ENCODE measurements at places on chromosomes 3 and 15. TPM values are rescaled to one million over a fixed set of nuclear protein-coding genes. Genes with fewer than 3 reads are reported as not detected.

- DNase-seq, result no peak
Measured at GRCh38 chr15:54594115-54594514, 602.6 kb downstream of the RSL24D1 start.

- DNase-seq, result no peak
Measured at GRCh38 chr3:126309165-126309564, 48.0 kb downstream of the KLF15 start.

DNA sequence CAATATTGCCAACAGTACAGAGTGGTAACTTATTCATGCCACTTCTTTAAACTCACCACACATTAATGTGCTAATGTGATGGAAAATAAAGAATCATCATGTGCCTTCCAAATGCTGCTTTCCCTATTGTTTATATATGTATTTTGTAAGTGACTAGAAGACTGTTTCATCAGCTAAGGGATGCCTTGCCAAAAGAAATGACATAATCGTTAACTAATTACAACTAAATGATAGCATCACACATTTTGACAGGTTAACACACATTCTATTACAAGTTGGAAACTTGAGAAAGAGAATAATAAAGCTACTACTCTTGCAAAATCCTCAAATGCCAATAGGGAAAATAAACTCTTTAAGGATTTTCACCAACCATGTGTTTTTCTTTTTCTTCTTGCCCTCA lies 329.9 kb upstream of the AGTR1 start:
- DNase-seq, result no peak

GRCh38 chr3:29705906-29706844 lies 425.3 kb downstream of the RBMS3 start:
- no peak for DNase-seq

DNA sequence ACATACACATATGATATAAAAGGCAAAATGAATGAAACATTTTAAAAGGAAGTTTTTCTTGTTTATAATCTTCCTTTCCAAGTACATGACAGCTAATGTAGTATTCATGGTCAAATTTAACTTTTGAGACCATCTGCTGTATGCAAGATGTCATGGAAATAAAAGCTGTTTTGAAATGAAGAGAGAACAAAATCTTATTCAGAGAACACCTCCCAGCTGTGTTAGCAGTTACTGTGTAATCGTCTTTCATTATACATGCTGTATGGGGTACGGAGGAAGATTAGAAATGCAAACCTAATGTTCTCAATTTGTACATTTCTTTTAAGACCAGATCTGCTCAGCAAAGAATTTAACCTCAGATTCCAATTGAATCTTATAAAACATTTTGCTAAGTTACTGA lies 1182.3 kb downstream of the OTOL1 start:
- no peak for DNase-seq

- DNase-seq, result no peak
Measured at GRCh38 chr3:53320697-53321096, 26.6 kb downstream of the DCP1A start.

DNA sequence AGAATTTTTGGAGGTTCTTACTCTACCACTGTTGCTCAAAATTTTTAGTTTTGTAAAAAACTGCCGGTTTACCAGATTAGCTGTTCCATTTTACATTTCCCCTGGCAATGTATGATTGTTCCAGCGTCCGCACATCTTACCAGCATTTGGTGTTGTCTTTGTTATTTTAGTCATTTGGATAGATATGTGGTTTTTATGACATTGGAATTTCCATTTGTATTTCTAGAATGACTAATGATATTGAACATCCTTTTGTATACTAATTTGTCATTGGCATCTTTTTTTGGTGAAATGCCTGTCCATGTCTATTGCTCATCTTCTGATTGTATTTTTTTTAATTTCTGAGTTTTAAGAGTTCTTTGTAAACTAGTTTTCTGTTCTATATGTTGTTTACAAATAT lies 28.5 kb downstream of the LRRC28 start:
- DNase-seq, result no peak

The NEK10 gene
- 1.5 TPM for total RNA-seq
